ENCODE measurements at places on chromosomes 2 and 18.

- no peak for DNase-seq
These were observed 8.4 kb downstream of the TGIF1 start for GRCh38 chr18:3458378-3458777.

GRCh38 chr18:79511671-79512301, 116.1 kb downstream of the NFATC1 start:
- no peak for DNase-seq

GRCh38 chr2:99864561-99865553, 277.5 kb downstream of the AFF3 start:
- DNase-seq, result no peak

DNA sequence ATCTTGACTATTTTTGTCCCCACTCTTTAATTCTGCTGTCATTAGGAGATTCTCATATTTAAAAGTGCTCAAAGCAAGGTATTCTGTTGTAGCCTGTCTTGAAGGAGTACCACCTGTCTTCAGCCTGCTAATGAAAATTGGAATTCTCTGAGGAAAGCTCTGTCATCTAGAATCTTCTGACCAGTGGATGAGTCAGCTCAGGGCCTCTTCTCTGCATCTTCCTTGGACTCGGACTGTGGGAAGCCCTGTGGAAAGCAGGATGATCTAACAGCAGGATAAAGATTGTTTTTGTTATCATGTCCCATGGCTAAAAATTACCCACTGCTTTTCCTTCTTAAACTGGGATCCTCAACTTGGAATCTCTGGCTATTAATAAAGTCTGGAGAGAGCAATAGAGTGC, 18.7 kb upstream of the TMEM200C start:
- DNase-seq, result no peak

DNA sequence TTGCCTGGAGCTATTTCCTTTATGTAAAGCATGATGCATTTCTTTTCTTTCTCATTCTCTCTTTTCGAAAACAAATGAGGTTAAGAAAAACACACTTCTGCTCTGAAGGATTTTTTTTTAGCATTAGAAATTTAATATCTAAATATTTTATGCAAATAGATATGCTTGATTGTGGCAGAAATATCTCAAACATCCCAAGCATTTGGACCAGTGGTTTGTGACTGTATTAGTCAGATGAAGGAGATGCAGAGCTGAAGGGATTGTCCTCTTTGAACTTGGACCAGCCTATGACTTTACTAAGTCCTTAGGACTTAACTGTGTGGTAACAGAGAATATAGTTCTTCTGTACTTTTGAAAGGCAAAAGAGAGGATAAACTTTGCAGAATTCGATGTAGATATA, 335.9 kb upstream of the NT5C1B start:
- DNase-seq, result no peak

GRCh38 chr2:227163998-227164762, at the start of the genes COL4A3 and COL4A4:
Gene COL4A3, plus strand, starts transcription at chr2:227164624. Its CDS starts 103 bp downstream, at chr2:227164727.
Gene COL4A4, minus strand, starts transcription at chr2:227164205. Its CDS starts 16,722 bp downstream, at chr2:227147483.
- no peak for DNase-seq

- no peak for DNase-seq
These were observed 8.8 kb downstream of the RDH14 start for GRCh38 chr2:18551623-18552022.

DNA sequence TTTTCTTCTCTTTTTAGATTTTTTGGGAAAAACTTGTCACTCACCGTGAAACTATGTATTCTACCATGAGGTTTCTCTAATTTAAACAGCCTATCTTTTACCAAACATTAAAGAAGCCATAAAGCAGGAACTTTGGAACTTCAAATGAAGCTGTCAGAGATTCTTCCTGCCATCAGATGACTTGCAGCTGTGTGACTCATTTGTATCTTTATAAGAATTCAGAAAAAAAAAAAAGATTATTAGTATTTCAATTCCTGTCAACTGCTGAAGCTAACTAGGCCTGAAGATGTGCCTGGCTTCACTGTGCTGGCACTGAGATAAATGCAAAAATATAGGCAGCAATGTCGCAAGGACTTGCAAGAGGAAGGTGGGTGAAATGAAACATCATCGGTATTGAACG, 1399.1 kb upstream of the PIK3C3 start:
- no peak for DNase-seq

DNA sequence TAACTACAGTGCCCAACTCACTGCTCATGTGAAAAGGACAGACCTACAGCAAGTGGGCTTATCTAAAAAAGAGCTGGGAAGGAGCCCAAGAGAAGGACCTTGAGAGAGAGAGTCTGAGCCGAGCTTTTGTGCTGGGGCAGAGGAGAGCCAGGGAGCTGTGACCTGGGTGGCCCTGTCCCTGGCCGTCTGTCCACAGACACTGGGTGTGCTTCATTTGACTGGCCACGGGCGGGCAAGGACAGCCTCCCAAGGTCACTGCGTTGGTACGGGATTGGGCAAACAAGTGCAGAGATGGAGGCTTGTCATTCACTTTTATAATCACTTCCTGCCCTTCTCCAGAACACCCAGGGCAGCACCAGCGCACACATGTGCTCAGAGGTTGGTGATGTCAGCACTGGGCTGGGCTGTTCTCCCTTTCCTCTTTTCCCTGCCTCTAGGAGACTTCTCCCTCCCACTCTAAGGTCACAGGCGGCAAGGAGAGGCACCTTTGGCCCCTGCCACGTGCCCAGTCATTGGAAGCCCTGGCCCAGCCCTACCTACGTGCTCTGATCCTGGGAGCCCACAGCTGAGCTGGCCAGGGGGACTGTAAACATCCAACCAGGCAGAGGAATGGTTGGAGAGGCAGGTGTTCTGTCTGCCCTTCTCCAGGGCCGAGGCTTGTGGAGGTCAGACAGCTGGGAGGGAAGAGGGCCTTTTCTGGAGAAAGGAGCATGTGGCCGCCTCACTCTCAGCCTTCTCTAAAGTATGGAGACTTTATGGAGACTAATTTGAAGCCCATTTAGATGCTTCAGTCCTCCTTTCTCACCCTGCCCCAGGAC, 6.4 kb upstream of the PSD4 start:
- DNase-seq, result no peak

DNA sequence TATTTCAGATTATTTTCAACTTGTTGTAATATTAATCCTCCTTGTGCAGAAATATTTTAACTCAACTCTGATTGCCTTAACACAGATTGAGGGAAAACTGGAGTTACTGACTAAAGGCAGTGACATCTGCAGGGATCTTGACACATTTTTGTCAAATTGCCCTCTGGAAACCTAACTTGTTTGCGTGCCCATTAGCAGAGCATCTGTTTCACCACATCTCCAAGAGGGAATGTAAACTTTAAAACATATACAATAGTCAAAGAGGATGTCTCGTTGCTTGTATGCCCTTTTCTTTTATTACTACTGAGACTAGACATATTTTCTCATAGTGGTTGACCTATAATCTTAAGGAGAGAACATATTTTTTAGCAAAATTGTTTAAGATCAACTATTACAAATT, 14.2 kb downstream of the INPP1 start:
- DNase-seq, result no peak

- no peak for DNase-seq
These were observed 37.8 kb downstream of the MYO7B start for GRCh38 chr2:127573298-127573697.

DNA sequence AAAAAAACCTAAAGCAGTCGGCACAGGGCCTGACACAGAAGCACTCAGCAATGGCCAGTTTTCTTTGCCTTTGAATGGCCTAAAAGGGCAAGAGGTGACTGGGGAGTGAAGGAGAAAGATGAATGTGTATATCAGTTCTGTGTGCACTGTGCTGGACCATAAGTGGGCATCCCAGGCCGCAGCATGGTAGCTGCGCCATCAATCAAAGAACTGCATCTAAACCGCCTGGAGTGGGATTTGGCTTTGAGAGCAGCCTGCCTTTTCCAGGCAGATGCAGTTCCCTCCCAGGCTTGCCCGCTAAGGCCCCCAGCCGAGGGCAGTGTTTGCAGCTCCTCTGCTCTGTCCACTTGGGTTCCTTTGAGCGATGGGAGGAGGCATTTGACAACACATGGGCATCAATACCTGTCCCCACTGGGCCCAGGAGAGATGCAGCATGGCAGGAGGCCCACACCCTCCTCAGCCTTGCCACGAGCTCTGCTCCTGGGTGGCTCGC, 144.1 kb downstream of the FAM210A start:
- DNase-seq, result no peak

- DNase-seq, result no peak
These were observed 47.8 kb downstream of the TRAPPC12 start for GRCh38 chr2:3427272-3427671.

DNA sequence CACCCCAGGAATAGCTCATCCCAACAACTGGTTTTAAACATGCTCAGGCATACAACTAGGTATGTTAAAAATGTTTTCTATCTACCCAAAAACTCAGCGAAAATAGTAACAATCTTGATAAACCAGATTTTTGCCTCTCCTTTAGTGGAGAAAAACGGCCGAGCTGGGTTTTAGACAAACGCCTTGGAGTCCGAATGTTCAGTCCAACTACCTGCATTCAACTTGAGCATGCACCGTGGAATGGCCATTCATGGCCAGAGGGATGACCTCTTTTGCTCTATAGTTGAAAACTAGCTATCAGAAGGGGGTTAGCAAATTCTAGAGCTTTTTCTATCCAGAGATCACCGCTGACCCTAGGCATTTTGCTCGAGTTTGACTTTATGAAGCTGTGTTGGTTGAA, 30.8 kb downstream of the PDIA6 start:
- no peak for DNase-seq

- no peak for DNase-seq
These were observed 684.0 kb downstream of the DSC3 start for GRCh38 chr18:30358555-30358954.

DNA sequence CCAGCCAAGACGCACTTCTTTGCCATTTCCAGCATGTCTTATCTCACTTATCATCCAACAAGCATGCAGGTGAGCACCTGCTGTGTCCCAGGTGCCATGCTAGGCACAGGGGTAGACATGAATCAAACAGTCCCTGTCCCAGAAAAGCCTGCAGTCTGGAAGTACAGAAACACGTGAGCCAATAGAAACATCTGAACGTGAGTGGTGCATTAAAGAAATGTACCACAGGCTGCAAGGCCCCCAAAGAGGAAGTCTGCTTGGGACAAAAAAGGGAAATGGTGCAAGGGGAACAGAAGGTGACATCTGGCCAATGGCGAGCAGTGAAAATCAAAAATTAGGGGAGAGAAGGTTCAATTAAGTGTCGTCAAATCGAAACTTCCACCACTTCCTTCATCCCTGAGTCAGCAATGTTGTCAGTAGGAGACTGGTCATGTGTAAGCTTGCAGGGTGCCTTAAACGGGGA, 17.6 kb upstream of the TMEM247 start:
- DNase-seq, result no peak

- DNase-seq, result no peak
These were observed 18.7 kb upstream of the DYTN start for GRCh38 chr2:206736935-206737334.

DNA sequence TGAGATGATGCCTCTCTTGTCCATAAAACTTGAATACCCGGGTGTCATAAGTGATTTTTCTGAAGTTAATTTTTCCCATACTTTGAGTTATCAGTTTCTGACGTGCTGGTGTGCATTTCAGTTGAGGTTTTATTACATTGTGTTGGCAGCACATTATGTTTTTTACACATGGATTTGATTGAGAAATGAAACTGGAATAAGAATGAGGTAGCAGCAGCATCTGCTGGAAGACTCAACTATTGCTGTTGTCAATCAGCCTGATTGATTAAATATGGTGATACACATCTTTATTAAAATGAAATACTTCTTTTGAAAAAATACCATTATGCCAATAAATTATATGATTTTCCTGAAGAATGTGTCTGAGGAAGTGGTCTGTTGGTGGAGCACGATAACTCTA, 60.5 kb downstream of the INSIG2 start:
- DNase-seq, result no peak

DNA sequence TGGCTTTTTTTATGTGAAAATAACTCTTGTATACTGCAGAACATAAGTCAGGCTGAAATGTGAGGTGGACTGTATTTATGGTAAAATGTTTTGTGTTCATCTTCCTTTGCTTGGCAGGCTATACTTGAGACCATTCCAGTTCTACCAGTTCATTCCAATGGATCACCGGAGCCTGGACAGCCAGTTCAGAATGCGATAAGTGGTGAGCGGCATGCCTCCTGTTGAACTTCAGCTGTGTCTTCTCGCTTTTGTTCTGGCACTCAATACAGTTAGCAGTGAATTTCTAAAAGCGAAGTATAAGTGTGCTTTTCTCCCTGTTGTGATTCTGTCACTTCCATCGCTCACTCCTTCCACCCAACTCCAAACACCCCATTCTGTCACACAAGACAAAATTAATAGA, 138.5 kb downstream of the ARHGAP28 start:
- DNase-seq, result no peak

DNA sequence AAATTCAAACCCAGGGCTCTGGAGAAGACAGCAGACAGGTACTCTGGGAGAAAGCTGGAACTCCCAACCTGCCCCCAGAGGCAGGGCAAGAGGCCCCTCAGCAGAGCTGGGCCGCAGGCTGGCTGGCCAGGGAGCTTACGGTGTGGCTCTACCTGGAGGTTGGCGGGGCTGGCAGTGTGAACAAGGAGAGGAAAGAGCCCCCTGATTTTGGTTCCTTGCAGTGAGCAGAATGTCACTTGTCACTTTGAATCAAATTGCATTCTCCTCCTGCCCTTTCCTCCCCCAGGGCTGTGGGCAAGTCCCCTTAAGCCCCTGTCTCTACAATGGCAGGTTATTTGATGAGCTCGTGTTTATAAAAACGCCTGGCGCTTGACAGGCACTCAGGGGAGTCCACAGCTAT, 32.6 kb downstream of the MYO7B start:
- DNase-seq, result no peak

DNA sequence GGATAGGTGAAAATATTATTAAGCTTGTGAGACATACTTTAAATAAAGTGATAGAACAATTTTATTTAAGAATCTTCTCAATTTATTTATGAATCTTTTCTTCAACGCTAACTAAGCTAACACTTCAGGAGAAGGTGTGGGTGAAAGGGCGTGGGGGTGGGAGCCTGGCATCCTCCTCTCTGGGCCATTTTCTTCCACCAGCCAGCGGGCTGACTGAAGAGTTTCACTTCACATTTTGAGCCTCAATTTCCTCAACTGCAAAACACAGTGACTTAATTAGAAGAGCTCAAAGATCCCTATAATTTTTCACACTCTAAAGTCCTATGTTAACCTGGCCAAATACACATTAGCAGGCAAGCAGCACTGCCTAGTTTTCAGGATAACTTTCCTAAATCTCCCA, 94.8 kb downstream of the FTCDNL1 start:
- no peak for DNase-seq

DNA sequence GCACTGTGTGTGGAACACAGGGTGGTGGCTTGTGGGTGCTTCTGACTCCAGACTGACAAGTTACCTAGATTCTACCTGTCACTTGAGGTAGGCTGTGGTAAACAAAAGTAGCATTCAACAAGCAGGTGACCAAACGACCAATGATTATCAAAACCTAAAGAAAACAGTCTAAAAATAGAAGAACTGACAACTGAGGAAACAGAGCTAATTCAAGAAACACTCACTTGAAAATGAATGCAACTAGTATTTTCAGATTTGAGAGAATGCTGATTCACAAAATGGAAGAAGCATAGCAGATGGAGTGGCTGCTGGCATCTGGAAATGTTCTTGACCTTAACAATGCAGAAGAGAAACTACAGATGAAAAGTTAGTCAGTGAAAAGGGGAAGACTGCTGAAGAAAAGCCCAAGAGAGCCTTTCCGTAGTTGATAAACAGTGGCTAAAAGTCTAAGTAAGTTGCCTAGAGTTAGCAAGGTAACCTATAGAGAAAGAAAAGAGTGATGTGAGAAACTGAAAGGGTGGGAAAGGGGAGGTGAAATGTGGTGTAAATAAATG, 170.4 kb downstream of the NCK2 start:
- DNase-seq, result no peak

Measured in stimulated activated CD4-positive, alpha-beta T cell treated with anti-CD3 and anti-CD28 coated beads, Interleukin-15, amount 100 ng/mL, for 1 hour (primary cell).